ENCODE measurements at places on chromosomes 1 and 21.

GRCh38 chr1:65817891-65818290 lies 25.2 kb downstream of the PDE4B start:
- no peak for DNase-seq

DNA sequence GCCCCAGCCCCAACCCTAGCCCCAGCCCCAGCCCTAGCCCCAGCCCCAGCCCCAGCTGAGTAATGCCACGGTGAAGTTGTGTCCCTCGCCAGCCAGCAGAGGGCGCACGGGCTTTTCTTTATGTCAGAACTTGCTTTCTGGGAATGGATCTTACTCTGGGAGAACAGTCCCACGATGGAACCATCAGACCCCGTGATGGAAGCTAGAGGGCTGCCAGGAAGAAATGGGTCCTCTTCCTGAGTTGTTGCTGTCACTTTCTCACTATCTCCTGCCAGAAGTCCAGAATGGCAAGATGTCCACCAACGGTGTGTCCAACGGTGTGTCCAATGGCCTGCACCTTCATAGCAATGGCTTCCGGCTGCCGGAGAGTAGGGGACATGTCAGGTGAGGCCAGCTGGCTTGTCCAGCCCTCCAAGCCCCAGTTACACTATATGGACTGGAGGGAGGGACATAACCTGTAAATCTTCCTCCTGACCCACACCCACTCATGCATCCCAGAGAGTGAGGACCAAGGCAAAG lies 25.1 kb upstream of the TMEM222 start:
- peak; percentile 80 for DNase-seq

DNA sequence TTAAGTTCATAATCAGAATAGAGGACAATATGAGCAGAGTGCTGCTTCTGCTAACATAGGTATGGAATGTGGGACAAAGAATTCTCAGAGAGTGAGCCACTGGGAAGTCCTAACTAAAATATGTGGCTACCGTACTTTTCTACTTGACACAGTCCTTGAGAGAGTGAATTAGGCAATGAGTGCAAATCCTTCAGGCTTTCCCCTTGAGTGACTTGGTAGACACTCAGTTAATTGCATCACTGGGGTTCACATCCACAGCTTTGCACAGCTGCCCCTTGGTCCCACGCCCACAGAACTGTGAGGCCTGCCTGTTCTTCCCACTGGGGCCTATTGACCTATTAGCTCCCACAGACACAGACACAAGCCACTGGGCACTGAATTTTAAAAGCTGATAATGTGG lies 40.5 kb upstream of the PAXBP1 start:
- no peak for DNase-seq

DNA sequence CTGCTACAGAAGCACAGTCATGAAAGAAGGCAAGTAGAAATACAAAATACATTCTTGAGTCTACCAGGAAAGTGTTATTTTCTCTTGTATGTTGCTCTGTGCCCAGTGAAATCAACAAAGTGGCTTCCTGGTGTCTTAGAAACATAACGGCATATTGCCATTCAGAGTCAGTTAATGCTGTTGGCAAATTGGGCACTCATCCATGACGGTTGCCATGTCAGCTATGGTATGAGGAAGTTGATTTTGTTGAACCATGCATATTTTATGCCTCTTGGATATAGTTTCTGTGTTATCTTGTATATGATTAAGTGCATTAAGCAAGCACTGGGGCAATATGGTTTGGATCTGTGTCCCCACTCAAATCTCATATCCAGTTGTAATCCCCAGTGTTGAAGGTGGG lies 153.1 kb upstream of the CXADR start:
- DNase-seq: no peak

GRCh38 chr1:107899655-107900054 lies 65.3 kb downstream of the VAV3 start:
- no peak for DNase-seq

DNA sequence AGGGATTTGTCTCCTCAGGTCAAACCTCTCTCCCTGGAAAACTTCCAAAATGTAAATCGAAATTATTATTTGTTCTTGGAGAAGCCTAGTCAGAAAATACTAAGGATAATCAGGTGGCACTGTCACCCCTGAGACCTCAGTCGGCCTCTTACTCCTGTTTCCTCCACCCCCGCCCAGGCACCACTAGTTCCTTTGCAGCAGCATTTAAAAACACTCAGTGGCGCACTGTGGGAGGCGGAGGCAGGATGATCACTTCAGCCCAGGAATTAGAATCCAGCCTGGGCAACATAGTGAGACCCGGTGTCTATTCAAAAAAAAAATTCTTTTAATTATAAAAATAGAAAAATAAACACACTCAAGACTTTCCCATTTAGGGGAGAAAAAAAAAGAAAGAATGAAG lies 18.0 kb upstream of the IFNAR2 start:
- DNase-seq: no peak

GRCh38 chr1:187504779-187505178 lies 676.0 kb downstream of the PLA2G4A start:
- no peak for DNase-seq

DNA sequence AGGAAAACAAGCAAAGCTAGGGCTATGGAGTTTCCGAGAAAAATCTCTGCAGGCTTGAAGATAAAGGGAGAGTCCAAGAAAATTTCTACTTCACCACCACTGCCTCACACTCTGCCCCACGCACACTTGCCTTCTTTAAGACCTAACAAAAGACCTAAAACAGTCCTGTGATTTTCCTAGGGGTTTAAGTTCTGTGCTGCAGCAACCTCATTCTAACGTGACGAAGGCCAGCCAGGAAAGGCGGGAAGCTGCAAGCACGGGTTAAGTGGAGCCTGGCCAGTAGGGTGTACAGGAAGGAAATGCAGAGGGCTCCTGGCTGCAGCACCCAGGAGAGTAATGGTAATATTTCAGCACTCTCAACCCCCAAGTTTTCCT lies 1.5 kb downstream of the SPATA6 start:
- no peak for DNase-seq

- no peak for DNase-seq
These were observed 328.3 kb downstream of the SMYD3 start for GRCh38 chr1:246178717-246179311.

- peak; percentile 39 for DNase-seq
These were observed 236.5 kb upstream of the JUN start for GRCh38 chr1:59020151-59020997.

GRCh38 chr1:53293123-53293522 lies 34.7 kb downstream of the LRP8 start:
- no peak for DNase-seq

DNA sequence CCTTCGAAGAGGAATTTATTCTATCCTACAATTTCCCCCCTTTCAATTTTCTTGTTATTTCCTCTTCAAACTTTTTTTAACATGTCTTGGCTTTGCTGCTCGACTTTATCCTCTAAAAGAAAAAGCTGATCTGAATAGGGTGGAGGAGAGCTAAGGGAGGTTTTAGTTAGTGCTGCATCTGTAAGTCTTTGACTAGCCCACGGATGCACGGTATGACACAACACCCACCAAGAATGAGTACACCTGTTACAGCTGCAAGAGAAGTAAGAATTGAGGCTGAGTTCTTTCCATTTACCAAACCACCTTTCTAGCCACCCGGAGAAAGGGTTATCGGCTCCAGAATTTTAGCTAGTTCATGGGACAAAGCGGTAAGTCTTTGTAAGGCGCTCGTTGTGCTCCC lies 23.8 kb downstream of the SCCPDH start:
- no peak for DNase-seq

DNA sequence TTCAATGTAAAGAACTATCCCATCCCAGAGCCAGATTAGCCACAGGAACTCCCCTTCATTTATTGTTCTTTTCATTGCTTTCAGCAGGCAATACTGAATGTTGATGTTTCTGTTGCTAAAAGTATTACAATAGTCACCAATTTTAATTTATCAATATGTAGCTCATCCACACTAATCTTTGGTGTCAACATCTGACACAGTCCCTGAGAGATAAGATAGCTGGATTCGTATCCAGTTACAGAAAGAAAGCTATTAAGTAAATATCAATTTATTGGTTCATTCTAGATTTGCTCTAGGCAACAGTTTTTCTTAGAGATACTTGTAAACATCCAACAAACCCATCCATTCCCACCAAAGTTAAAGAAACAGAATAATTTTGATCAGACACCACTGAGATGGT lies 4.7 kb downstream of the ADSS2 start:
- no peak for DNase-seq

GRCh38 chr1:87051965-87052364 lies 137.5 kb downstream of the HS2ST1 start:
- no peak for DNase-seq

GRCh38 chr21:43958364-43959158 lies 53.5 kb upstream of the TRAPPC10 start:
- DNase-seq: peak; percentile 58

GRCh38 chr1:58013237-58013636 lies 533.3 kb downstream of the OMA1 start:
- no peak for DNase-seq

DNA sequence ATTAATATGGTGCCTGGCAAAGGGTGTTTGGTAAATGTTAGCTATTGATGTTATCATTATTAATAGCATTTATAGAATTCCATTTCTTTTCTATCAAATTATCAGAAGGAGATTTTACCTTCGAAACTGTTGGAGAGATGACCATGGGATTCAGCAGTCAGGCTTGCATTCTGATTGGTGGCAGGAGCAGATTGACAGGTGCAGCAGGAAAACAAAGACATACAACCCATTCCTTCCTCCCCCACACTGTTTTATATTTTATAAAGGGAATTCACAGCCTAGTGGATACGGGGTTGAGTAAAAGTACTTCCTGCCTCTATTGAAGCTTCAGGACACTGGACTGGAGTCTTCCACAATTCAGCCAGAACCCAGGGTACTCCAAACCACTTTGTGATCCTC lies 55.1 kb upstream of the SYT14 start:
- no peak for DNase-seq

DNA sequence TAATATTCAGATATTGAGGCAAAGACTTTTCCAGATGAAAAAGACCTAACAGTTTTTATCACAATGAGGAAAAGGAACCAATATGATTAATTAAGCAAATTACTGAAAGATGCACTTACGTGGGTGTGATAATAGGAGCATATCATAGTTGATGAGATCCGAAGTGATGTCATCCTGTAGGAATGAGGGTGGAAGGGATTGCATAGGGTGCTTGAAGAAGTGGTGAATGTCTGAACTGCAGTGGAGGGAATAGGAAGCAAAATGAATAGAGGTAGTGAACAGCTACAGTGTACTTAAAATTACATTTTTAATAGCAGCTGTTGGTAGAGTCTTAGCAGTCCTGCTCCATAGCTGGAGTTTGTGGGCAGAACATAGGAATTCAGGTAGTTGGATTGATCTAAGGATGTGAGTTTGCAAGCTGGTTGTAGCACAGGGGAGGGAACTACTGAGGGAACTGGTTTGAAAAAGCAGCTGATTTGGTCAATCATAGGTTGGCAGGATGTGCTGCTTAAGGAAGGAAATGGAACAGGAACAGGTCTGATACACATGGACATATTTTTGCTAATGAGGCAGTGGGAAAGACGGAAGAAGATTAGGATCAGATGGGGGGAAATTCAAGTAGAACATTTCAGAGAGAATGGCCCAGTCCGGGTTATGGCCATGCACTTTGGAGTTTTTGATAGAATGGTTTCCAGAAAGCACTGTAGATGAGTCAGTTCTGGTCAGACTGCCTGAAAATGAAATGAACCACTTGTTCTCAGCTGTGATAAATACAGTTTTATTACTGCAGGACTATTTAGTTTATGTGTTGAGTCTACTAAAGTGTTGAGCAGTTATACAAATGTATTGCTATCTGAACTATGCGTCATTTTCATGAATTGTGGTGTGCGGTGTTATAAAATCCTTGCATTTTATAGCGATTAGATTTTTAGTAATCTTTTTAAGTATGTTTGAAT lies 155.8 kb downstream of the RYR2 start:
- DNase-seq: no peak

DNA sequence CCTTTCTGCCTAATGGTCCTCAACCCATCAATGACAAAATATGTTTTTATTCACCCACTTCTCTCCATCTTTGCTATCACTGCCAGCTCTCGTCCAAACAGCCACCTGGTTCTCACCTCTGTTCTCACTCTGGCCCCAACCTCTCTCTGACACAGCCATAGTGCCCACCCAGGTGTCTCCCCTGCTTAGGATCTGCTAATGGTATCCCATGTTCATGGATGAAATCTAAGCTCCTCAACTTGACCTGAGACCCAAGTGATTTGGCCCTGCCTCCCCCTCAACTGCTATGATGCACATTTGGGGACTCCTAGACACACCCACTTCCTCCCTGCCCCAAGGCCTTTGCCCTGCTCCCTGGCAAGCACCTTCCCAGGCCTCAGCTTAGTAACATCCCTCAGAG lies 25.9 kb downstream of the KIF17 start:
- DNase-seq: no peak

GRCh38 chr1:179366093-179366800 lies 476 bp downstream of the AXDND1 start:
- no peak for DNase-seq

DNA sequence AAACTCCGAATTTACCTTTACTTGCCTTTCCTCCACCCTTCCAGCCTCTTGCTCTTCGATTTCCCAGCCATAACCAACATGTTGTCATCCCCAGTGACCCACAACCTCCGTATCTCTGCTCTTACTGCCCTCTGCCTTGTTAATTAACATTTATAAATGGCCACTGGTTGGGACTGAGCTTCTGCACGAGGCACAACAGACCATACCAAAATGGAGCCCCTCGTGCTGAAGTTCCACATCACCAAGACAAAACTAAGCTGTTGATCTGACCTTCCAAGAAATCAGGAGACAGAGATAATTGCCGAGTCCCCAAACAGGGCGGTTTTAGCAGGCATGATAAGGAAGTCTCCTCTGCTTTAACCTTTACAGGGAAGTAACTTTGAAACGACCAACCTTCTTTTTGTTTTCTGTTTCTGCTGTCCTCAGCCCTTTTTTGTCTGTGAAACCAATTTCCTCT lies 71.9 kb downstream of the NMNAT2 start:
- DNase-seq: no peak

- no peak for DNase-seq
These were observed 53.8 kb downstream of the PUM1 start for GRCh38 chr1:31011719-31012118.

GRCh38 chr1:5329068-5329739 lies 663.0 kb downstream of the NPHP4 start:
- no peak for DNase-seq

DNA sequence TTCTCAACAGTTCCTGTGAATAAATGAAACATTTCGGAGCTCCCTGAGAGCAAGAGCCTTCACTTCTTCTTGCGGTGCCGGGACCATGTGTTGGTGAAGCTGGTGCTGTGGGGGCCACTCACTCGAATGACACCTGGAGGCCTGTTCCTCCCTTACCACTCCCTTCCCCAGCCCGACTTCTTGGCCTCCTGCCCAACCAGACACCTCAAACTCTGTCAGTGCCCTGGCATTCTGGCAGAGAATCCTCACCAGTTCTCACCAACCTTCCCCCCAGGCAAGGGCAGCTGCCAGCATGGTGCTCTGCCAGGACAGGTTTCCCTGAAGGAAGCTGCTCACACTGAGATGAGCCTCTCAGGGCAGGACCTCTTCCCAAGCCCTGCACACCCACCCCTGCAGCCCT lies 68.3 kb downstream of the MPZL1 start:
- DNase-seq: no peak

GRCh38 chr1:119565131-119565772 lies 58.2 kb downstream of the HSD3B1 start:
- DNase-seq: no peak

- DNase-seq: no peak
These were observed 84.5 kb downstream of the CAMK2N1 start for GRCh38 chr1:20401405-20402010.

Measured in activated naive CD8-positive, alpha-beta T cell treated with anti-CD3 and anti-CD28 coated beads, Interleukin-2, amount 10 ng/mL, durations not matched to agents 7 days and 5 days (primary cell).